ENCODE measurements at places on chromosomes 16 and 17.
A peak's percentile ranks its signal among the peaks of the same experiment; 100 is the strongest.

GRCh38 chr17:80320496-80320895 is 59.8 kb downstream of the RNF213 start:
- no peak for DNase-seq

GRCh38 chr16:13999071-13999894 is 71.8 kb upstream of the MRTFB start:
- no peak for DNase-seq

- DNase-seq: no peak
Measured at GRCh38 chr17:76026714-76027158, 370 bp downstream of the EVPL start.

DNA sequence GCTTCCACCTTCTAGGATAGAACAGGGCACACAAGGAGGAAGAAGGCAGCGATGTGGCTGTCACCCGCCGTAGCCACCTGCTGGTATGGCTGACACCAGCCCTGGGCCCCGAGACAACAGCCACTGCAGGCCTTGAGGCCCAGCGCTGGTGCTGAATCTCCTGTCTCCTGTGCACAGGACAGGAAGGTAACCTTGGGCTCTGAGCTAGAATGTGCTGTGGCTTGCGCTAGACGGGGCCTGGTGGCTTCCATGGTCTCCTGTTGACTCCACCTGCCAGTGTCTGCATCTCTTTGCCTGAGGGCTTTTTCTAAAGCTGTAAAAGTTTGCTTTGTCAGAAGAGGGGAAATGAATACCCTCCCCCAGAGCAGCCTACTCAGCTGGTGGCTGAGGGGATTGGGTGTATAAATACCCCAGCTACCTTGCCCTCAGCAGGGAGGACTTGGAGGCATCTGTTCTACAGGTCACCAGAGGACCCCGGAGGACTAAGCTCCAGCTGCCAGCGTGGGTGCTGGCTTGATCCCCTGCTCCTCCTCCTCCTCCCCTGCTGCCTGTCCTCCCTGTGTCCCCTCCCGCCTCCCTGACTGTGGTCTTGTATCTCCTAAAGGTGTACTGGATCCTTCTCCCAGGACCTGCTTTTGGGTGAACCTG is 76.1 kb upstream of the SDK2 start:
- peak; percentile 86 for DNase-seq

DNA sequence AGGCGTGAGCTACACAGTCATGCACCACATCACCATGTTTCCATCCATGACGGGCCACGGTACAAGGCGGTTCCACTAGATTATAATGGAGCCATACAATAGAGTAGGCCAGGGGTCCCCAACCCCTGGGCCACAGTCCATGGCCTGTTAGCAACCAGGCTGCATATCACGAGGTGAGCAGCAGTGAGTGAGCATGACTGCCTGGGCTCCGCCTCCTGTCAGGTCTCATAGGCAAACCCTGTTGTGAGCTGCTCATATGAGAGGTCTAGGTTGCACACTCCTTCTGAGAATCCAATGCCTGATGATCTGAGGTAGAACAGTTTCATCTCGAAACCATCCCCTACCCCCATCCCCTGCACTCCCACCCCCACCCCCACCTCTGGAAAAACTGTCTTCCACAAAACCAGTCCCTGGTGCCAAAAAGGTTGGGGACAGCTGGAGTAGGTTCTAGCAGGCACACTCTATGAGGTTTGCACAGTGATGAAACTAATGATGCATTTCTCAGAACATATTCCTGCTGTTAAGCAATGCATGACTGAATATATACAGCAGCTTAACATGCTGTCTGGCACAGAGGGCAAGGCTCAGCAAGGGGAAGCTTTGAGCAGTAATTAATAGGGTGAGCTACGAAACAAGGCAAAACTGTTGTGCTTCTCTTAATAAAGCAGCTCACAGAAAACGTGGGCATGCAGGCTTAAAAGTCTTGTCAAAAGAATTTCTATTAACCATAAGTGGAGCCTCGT is 108.0 kb downstream of the VPS53 start:
- DNase-seq: no peak

- DNase-seq: peak; percentile 16
Measured at GRCh38 chr16:57619606-57620334, 8.7 kb upstream of the ADGRG1 start.

DNA sequence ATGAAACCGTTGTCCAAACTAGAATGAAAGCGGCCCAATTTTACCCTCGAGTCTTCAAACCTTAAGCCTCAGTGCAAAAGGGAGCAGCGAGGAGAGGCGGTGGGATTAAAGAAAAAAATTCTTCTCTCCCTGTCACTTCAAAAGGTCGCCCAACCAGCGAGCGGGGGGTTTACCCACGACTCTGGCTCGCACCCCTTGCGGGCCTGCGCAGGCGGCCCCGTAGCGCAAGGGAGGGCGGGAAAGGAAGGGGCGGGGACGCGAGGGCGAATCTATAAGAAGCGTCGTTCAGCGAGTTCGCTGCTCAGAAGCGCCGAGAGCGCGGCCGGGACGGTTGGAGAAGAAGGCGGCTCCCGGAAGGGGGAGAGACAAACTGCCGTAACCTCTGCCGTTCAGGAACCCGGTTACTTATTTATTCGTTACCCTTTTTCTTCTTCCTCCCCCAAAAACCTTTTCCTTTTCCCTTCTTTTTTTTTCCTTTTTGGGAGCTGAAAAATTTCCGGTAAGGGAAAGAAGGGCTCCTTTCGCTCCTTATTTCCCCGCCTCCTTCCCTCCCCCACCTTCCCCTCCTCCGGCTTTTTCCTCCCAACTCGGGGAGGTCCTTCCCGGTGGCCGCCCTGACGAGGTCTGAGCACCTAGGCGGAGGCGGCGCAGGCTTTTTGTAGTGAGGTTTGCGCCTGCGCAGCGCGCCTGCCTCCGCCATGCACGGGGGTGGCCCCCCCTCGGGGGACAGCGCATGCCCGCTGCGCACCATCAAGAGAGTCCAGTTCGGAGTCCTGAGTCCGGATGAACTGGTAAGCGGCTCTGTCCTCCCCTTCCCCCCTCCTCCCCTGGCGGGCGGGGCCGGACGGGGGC is at the start of gene POLR2A:
TSS of gene POLR2A (plus strand) at position 300 of the 852 bp plus-strand sequence.
- DNase-seq: peak; percentile 91

- DNase-seq: no peak
Measured at GRCh38 chr17:40895106-40895730, 10.2 kb upstream of the KRT20 start.

DNA sequence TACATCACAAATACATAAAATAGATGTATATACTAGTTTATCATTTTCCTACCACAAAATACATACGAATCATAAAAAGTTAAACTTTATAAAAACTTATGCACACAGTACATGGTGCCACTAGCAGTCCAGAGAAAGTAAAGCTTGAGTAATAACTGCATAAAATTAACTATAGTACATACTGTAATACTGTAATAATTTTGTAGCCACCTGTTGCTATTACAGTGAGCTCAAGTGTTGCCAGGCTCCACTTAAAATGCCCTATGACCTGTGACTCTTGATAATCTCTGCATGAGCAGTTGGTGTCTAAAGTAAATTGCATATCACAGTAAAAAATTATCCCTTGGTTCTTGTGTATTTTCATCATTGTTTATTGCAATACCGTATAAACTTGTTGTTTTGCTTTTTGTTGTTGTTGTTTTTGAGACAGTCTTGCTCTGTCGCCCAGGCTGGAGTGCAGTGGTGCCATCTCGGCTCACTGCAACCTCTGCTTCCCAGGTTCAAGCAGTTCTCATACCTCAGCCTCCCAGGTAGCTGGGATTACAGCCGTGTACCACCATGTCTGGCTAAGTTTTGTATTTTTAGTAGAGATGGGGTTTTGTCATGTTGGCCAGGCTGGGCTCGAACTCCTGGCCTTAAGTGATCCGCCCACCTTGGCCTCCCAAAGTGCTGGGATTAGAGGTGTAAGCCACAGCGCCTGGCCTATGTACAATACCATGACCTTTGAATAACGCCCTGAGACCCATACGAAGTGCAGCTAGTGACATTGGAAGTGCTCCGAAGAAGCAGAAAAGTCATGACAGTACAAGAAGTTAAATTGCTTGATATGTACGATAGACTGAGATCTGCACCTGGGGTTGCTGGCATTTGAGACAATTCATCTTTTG is 6.6 kb downstream of the LUC7L3 start:
- no peak for DNase-seq

GRCh38 chr17:15119968-15120367 is 145.2 kb downstream of the PMP22 start:
- no peak for DNase-seq

DNA sequence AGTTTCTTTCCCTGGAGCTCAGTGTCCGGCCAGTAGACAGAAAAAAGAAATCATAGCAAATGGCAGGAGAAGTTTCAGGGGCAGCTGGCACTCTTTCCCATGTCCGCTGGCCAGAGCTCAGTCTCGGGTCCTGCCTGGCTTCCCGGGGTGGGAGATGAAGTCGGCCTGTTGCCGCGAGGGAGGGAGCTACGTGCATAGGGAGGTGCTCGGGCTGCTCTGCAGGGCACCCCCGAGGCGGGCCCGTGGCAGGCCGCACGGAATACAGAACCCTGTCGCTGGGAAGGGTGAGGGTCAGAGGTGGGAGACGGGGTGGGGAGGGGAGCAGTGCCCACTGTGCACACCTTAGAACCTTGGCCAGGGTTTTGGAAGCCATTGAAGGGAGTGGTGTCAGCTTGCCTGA is 78.3 kb upstream of the FOXF1 start:
- no peak for DNase-seq

GRCh38 chr17:45828582-45829133 is 16.0 kb upstream of the SPPL2C start:
- DNase-seq: no peak
